AG04449 (cell line): ENCODE measurements at places on chromosomes 3 and 15.

DNA sequence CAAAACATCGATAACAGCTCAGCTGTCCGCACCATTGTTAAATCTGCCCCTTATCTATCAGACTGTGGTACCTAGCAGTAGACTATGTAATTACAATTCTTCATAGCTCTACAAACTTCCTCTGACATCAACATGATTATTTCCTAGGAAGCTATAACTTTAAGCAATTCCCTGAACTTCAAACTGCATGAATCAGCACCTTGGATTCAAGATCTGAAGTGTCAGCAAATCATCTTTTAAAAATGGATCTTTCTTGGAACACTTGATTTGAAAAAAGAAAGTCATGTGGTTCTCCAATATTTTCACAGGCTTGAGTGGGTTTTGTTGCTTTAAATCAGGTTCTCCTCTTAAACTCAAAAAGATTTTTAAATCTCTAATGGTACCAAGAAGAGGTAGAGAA, 680.7 kb upstream of the LMCD1 start:
- DNase-seq: no peak

GRCh38 chr15:53880357-53880756, 97.9 kb upstream of the UNC13C start:
- DNase-seq: no peak

- DNase-seq: no peak
Measured at GRCh38 chr3:43816372-43816771, 125.6 kb downstream of the ABHD5 start.

DNA sequence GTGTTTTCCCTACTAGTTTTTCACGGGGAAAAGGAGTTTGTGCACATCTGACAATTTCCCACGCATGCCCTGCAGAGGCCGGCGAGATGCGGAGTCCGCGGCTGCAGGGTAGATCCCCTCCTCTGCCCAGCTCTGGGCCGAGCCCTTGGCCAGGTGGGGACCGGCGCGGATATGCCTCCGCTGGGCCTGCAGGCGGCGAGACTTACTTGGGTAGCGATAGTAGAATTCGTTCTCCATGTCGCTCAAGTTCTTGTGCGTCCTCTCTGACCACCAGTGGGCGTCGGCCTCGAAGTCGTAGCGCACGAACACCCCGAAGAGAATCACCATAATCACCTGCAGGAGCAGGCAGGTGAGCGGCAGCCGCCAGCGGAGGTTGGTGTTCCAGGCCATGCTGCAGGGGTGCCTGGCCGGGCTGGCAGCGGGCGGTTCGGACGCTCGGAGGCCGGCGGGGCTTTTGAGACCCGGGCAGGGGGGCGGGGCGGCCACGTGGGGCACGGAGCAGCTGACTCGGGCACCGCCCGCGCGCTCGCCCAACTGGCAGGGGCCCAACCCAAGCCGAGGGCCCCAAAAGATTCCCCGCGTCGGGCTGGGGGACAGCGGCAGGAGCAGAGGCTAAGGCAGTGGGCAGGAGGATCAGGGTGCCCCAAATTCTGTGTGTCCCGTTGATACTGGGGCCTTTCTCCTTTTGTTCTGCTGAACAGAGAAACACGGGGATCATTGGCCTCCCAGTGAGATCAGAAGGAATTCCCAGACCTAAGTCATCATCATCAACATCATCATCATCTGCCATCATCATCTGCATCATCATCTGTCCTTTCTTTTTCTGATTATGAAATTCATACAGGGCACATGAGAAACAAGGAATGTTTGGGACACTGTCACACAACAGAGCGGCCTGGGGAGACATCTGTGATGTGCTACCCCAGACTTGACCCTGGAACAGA, at the start of gene RHCG:
TSS of gene RHCG (minus strand) at position 429 of the 944 bp plus-strand sequence. CDS start at position 390, 39 bp downstream.
- no peak for DNase-seq

- no peak for DNase-seq
Measured at GRCh38 chr3:139292711-139293664, 50.8 kb upstream of the MRPS22 start.

GRCh38 chr3:64351713-64352638, 126.7 kb upstream of the PRICKLE2 start:
- no peak for DNase-seq

GRCh38 chr3:152043620-152044019, 170.2 kb downstream of the SUCNR1 start:
- DNase-seq: no peak

DNA sequence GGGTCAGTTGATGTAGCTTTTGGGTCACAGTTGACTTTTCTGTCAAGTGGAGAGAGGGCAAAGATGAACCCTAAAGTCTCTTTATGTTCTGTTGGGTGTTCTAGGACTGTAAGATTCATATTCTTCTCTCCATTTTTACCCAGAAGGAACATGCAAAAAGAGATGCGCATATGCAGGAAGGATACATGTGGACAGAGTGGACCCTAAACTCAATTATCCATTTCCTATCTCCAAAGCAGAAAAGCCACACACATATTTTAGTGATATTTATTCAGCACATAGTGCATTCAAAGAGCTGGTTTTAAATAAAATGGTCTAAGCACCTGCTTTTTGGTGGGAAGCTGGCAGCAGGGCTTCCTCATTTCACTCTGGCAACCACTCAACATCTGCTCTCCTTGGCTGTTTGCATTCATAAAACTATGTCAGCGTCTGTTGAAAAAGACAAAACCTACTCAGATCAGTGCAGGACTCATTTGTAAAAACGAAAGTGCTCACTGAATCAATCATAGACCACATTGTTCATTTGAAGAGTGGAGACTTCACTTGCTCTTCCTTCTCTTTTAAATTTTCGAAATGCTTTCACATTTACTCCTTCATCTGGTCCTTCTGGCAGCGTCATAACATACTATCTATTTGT, 96.6 kb downstream of the SEMA6D start:
- no peak for DNase-seq

DNA sequence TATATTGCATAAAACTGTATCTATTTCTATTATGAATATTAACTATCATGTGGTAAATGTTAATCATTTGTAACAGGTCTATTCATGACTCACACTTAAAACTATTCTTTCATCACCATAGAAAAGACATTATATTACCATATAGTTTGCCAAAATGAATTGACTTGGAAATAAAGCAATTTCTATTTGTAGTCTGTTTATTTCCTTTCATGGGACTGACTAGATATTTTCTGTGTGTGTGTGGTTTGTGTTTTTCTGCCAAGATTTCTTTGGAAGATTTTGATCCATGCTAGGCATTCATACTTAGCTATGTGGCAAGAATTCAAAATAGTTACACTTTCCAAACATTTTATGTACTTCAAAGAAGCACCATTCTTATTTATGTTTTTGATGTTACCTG, 522.5 kb upstream of the AGTR1 start:
- peak; percentile 36 for DNase-seq

DNA sequence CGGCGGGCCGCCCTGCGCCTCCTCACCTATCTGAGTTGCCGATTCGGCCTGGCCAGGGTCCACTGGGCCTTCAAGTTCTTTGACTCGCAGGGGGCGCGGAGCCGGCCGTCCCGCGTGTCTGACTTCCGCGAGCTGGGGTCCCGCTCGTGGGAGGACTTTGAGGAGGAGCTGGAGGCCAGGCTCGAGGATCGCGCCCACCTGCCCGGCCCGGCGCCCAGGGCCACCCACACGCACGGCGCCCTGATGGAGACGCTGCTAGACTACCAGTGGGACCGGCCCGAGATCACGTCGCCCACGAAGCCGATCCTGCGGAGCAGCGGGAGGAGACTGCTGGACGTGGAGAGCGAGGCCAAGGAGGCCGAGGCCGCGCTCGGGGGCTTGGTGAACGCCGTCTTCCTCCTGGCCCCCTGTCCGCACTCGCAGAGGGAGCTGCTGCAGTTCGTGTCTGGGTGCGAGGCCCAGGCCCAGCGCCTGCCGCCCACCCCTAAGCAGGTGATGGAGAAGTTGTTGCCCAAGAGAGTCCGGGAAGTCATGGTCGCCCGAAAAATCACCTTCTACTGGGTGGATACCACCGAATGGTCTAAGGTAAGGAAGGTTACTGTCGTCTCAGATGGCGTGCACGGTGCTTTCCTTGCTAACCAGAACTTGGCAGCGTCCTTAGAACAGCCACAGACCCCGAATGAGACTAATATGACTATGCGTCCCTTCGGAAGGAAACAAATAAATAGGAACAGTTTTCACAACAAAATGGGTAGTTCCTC, 567 bp downstream of the TICRR start:
- no peak for DNase-seq

DNA sequence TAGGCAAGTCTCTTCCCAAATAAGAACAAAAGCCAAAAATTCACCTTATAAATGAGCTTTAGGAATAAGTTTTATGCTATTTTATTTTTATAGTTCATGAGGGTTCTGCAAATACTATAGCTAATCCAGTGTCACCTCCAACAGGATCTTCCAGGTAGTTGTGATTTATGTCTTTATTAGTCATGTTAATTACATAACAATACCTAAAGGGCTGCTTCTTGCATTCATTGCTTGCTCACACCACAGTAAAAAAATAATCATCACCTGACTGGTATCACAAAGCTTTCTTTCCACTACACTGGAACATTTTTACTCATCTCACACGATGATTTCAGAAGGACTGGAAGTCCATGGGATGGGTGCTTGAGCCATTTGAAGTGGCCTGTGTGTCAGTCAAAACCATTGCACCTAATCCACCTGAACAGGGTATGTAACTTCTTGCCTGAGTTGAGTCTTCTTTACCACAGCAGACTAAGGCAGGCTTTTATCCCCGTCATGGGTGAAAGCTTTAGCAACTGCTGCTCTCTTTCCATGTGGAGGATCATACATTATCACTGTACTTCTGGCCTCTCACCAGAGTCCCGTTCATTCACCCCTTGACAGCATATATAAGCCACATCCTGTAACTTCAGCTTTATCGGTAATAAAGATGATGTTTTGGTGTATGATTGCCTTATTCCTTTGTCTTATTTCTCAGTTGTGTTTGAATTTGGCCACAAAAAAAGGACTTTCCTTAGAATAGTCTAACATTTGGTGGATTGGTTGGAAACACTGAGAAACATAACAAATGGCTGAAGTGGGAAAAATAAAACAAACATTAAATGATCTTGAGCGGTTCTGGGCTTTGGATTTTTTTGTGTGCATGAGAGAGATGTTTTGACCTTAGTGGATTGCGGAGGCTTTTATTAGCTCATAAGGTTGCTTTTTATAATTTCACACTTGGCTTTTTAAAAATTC, 382.6 kb upstream of the THBS1 start:
- no peak for DNase-seq

DNA sequence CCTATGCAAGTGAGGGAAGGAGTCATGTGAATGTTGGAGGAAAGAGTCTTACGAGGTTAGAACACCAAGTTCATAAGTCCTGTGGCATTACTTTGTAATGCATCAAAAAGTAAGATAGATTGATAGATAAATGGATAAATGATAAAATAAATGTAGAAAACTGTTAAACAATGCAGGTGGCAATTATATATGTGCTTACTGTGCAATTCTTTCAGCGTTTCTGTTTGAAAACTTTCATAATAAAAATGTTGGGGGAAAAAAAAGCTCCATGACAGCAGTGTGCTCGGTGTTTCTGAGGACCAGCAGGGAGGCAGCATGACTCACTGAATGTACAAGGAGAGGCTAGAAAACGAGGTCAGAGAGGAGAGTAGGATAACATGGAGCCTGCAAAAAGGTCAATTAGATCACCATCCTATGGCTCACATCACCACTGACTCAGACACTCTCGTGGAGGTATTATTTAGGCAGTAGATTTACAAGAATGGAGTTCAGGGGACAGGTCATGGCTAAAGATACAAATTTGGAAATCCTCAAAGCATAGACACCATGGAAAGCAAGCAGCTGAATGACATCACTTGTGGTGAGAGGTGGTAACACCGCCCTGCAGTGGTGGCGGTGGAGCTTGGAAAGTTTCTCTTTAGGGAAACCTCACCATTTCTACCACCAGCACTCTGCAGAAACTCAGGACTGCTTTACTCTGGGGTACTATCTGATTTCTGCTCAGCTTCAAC, 219.8 kb downstream of the CTNNB1 start:
- DNase-seq: peak; percentile 7

DNA sequence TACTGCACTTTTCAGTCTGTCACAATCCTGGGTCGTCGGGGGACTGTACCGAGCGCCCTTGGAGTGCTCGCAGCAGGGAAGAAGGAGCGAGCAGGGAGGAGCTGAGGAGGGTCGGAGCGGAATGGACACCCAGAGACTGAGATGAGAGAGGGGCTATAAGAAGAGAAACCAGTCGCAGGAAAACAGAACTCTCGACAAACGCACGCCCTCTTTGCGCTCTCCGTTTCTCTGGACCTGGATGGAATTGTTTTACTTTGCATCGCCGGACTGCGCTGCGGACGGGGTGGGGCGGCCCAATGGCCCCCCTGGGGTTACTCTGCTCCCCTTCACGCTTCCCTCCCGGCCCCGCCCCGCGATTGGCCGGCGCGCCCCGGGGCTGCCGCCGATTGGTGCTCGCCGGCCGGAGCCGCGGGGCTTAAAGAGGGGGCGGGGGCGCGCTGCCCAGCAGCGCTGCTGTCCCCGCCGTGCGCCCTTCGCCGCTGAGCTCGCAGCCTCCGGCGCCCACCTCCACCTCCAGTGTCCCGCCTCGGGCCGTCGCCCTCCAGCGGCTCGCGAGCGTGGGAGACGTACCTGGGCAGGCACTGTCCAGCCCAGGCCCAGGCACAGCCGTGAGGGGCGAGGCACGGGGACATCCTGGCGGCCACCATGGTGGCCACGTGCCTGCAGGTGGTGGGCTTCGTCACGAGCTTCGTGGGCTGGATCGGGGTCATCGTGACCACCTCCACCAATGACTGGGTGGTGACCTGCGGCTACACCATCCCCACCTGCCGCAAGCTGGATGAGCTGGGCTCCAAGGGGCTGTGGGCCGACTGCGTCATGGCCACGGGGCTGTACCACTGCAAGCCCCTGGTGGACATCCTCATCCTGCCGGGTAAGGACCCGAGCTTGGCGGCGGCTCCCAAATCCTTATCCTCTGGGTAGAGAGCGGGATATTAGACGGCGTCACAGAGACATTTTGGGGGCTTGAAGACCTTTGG, at the start of gene CLDN11:
TSS of gene CLDN11 (plus strand) at position 447 of the 977 bp plus-strand sequence. CDS start at position 646, 199 bp downstream.
- DNase-seq: no peak

- DNase-seq: no peak
Measured at GRCh38 chr15:38461066-38461833, 7.3 kb downstream of the FAM98B start.

GRCh38 chr15:38941399-38941953, 376.9 kb upstream of the RASGRP1 start:
- DNase-seq: no peak

- no peak for DNase-seq
Measured at GRCh38 chr3:64259636-64260035, 34.4 kb upstream of the PRICKLE2 start.

- DNase-seq: no peak
Measured at GRCh38 chr15:100942656-100943425, 23.7 kb downstream of the LRRK1 start.

DNA sequence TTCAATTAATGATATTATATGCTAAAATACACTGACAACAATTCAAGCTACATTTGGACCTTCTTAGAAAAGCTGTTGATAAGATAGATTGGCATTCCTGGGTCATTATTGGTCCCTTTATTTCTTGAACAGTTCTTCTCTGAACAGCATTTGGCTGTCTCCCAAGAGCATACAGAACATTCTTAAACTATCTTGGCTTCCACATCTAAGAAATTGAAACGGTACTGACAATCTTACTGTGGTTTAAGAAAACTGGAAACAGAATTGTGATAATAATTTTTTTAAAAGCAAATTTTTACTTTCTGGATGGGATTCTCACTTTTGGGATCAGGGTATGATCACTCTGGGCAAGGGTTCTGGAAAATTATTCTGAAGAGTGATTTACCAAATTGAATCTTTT, 161.7 kb upstream of the ZNF385D start:
- DNase-seq: no peak
